ENCODE measurements at places on chromosomes 5 and 9. TPM values are rescaled to one million over a fixed set of nuclear protein-coding genes. Genes with fewer than 3 reads are reported as not detected.

NRARP gene
- not detected for total RNA-seq

IL13 gene
- not detected for total RNA-seq

ZDHHC11 gene
- total RNA-seq = 0.36 TPM

HAPLN1 gene
- 1.3 TPM for total RNA-seq

F12 gene
- total RNA-seq = 1.4 TPM
